Effector memory CD8-positive, alpha-beta T cell (primary cell): ENCODE measurements at places on chromosomes 7 and 10.

DNA sequence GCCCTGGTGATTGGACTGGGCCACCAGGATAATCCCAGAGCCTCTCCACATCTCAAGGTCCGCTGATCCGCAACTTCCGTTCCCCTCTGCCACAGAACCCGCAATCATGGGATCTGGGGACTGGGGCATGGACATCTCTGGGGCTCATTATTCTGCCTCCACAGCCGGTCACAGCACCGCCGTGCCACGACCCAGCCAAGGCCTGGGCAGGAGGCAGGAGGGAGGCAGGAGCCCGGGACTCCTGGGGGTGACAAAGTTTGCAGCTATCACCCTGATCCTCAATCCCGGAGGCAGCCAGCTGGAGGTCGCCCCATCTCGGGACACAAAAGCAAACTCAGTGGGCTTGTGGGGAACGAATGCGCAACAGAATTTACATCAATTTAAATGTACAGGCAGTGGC lies 42.9 kb upstream of the TNRC18 start:
- DNase-seq, result no peak

DNA sequence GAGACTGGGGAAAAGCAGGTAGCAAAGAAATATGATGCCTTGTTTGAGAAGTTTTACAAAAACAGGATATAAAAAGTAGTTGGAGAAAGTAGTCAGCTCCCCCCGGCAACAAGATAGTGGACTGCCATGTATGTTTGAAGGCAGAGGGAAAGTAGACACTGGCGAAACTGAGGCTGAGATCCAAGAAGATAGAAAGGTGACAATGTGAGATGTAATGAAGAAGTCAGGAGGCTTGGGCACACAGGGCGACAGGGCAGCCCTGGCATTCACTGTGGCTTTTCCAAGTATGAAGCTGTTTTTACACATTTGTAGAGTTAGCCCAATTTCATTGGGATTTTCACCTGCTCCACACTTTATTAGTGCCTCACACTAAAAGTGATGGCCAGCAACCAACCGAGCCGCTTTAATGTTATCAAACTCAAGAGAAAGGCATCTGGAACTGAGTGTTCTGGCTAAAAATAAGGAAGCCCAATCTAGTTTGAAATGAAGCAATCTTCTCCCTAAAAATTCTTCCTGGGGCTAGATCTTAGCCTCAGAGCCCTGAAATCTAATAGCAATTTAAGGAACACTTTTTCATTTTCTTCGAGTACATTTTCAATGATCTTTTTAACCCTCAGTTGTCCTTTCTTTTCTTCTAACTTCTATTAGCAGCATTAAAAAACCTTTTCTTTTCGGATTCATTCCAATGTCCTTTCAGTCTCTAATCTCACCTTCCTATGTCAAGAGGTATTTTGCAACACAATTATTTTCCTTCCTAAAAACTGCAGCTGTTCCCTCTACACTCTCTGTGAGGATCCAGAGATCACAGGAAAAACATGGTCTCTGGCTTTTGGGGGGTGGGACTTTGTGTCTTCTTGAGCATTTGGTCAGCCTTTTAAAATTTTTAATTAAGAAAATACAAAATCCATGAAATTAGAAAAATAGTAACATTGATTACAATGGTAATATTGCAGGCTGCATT lies 108.0 kb downstream of the RNLS start:
- no peak for DNase-seq

GRCh38 chr7:45294559-45294958 lies 137.0 kb downstream of the RAMP3 start:
- DNase-seq, result no peak

DNA sequence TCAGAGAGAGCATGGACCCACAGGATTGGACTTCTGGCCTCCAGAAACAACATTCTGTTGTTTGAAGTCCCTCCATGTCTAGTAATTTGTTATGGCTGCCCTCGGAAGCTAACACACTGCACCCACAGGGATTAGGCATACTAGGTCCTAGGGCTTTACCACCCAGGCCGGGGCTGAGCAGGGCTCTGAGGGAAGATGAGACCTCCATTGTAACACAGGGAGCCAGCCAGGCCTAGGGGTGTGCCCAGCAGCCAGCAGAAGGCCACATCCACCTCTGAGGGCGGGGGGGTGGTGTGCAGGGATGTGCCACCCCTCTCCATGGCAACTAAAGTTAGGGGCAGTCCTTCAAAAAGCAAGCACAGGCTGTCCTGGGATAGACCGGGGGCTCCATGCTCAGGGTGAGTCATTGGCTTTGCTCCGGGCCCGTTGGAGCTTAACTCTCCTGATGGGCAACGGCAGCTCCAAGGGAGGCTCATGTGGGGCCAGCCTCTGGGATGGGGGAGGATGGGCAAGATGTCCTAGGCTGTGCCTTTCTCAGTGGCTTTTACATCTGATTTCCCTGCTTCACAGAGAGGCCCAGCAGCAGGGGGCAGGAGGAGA lies 96.6 kb upstream of the GPR26 start:
- DNase-seq, result no peak

DNA sequence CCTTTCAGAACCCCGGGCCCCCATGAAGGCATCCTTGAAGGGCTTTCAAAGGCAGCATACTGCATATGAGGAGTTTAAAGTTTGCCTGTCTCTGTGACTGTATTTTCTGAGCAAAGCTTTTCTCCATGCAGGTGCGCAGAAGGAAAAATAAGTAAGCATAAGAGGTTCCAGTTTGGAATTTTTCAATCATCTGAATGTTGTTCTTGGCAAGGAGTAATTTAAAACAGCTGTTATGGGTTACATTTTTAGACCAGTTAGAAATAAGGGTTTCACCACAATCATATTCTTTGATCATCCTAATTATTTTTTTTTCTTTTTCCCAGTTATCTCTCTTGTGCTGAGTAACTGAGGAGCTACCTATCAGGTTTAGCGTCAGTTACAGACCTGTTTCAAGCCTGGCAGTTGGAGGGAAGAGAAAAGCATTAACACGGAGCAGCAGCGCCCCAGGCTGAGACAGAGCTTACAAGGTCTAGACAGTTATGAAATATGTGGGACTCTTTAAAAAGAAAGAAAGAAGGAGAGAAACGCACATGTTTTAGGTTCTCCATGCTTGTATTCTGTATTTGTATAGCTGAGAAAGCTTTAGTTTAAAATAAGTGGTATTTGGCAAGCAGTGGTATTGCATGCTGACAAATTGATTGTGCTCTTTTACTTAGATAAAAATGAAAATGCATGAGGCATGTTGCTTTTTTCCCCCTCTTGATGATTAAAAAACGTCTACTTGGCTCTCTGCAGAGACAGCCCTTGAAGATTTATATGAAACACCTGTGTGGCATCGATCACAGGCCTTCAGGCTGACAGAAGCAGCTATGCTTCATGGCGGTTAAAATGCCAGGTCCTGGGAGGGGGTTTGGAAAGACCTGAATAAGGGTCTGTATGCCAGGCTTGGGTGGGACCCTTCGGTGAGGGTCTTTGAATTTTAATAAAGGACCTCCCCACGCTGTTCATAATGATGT lies 157.6 kb downstream of the GRK5 start:
- DNase-seq, result no peak

- DNase-seq, result no peak
Observed at GRCh38 chr7:6419310-6419773, 28.4 kb downstream of the DAGLB start.

DNA sequence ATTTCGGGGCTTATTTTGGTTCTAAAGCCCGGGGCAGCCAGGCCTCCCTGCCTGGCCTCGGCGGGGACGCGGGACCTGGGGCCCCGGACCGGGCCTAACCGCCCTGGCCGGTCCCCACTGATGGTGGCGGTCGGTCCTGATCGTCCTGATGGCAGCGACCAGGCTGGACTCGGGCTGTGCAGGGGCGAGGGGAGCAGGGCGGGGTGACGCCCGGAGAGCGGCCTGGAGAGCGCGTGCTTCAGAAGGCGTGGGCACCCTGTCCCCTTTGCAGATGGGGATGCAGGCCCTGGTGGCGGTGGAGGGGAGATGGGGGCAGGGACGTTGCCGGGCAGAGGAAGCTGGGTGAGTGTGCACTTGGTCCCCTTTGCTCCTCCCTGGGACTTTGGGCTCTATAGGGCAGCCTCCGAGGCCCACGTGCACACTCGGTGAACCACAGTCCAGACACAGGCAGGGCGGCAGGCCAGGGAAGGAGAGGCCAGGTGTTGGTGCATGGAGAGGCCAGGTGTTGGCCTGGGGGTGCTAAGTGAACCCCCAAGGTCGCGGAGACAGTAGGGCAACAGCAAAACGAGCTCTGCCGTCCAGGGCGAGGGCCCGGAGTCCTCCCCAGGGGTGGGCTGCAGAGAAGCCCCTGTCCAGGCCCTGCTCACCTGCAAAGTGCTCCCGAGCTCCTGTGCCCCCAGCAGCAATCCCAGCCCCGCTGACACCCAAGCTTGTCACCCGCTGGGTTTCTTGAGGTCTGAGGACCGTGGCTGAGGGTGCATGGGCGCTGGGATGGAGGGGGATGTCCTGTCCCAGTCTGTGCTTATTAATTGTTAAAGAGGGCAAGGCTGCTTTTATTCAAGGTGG lies 42.4 kb upstream of the FAM20C start:
- no peak for DNase-seq

- DNase-seq, result peak; percentile 15
Observed at GRCh38 chr10:71888623-71889387, 37.8 kb upstream of the PSAP start.

- no peak for DNase-seq
Observed at GRCh38 chr7:24842449-24843241, 85.4 kb upstream of the GSDME start.

DNA sequence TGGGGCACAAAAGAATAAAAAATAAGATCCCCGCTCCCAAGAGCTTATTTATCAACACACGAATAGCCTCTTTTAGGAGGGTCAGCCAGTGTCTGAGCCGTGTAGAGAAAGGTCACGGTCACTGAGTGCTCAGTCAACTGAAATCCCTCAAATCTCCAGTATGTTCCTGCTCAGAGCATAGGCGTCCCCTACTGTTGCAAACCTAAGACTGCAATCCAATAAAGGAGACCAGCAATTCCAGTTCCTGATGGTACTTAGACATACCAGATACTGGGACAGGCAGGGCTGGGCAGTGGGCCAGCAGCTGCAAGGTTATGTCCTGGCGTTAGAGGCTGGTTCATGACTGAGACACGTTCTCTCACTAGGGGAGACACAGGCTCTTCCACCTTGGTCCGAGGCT lies 93.6 kb downstream of the CACNB2 start:
- DNase-seq, result no peak

DNA sequence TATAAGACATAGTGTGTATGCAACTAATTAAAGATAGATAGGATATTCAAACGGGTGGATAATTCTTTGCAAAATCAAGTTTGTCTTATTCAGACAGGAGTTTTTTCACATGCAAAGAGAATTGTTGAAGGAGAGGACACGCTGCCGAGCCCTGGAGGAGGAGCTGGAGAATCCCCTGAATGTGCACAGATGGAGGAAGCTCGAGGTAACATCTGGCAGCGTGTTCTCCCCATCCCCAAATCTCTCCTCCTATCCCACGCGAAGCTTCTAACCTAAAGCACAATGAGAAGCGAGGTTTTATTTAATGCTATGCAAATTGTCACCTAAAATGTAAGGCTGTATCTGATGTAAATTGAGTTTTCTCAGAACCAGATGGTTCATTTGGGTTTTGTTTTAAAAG lies 50.0 kb downstream of the CFAP58 start:
- DNase-seq, result no peak
